Heart right ventricle (tissue), 16 donors: ENCODE measurements at places on chromosomes 11 and 22. TPM values are rescaled to one million over a fixed set of nuclear protein-coding genes. Genes with fewer than 3 reads are reported as not detected.
A peak's percentile ranks its signal among the peaks of the same experiment; 100 is the strongest.

DNA sequence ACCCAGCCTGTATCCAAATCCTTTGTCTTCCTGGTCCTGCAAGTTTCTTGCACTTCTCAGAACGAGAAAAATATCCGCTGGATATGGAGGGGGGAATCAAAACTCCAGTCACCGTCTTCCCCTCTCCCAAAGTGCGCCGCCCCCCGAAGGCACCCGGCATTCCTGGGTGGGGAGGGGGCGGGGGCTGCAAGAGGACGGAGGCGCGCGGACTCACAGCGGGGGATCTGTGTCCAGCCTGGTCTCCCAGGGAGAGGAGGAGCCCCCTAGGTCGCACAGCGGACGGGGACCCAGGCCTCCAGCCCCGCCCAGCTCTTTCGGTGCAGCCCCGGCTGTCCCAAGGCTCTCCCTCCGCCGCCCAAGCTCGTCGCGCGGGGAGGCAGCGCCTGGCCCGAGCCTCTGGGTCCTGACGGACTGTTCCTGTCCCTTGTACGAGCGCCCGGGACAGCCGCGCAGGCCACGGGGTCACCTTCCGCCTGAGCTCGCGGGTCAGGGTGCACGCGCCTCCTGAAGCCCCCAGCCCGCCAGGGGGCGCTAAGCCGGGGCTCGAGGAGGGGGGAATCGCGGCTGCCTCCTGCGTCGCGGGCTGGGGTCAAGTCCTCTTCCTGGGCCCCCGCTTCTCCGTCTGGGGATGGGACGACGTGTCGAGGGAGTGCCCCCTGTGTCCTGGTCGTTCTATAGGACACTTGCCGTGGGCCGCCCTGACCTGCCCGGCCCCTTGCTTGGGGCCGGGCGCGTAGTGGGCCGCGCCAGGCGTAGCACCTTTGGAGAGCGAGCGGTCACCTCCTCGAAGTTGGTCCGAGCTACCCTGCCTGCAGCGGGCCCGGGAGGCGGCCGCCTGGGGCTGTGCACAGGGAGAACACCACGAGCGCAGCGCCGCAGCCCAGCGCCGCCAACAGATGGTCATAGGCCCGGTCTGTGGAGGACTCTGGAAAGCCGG, 2.4 kb upstream of the WNT11 start:
- DNase-seq = peak; percentile 86

GRCh38 chr22:37309211-37310074, 27.1 kb downstream of the CYTH4 start:
- no peak for DNase-seq

DNA sequence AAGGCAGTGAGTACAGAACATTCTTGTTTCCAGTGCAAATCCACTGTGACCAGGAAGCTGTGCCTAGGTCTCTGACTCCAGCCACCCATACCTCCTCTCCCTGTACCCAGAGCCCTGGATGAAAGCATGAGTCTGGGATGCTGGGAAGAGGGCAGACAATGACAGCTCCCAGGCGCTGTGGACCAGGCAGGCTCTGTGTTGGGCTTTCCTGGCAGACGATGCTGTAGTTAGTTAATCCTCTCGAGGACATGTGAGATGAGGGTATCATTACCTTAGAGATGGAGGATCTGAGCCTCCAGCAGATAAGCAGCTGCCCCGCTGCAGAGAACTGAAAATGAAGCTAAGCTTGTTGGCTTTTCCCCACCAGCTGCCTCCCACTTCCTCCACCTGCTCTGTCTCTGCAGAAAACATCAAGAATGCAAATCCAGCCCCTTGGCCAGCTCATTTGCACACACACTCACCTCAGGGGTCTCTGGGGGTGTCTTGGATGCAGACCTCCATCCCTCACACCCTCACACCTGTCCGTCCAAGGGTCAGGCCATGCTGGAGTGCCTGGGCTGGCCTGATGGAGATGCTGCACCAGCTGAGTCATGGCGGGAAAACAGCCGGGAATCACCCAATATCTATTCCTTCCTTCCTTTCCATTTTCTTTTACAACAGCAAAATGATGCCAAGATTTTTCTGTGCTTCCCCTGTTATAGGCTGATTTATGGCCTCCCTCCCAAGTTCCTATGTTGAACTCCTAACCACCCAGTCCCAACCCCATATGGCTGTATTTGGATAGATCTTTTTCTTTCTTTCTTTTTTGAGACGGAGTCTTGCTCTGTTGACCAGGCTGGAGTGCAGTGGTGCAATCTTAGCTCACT, 94.9 kb upstream of the SEPTIN5 start:
- no peak for DNase-seq

DNA sequence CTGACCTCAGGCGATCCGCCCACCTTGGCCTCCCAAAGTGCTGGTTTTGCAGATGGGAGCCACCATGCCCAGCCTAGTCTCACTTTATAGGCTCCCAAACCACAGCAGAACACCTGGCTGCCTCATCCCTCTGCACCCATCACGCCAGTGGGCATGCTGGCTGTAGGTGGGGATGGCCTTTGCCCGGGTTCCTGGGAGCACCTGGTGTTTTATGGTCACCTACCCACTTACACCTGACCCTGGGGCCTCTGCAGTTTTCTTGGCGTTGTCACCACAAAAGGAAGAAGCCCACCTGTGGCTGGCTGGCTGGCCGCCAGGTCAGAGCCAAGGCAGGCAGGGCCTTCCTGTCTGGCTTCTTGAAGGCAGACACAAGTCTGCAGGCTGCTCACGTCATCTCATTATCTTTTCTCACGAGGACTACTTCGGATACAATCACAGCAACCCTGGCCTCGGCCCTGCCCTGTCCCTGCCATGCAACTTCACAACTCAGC, 8.2 kb downstream of the RRP7A start:
- DNase-seq = no peak

DNA sequence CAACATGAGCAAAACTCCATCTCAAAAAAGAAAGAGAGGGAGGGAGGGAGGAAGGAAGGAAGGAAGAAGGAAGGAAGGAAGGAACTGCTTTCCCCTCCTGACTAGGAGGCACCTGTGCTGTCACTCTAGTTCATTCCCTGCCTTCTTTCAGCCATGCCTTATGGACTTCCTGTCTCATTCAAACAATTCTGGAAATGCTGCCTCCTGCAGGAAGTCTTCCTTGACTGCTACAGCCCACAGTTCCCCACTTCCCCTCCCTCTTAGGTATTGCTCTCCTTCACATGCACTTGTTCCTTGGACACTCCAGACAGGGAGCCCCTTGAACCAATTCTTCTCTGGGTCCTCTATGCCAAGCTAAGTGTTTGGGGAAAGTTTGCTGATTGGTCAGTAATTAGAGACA, 31.6 kb upstream of the WNT11 start:
- DNase-seq = no peak

The MOV10L1 gene
- 0.16 TPM for total RNA-seq

The MS4A4A gene
- 4.5 TPM for total RNA-seq

GRCh38 chr22:45772743-45773142, 101.1 kb downstream of the ATXN10 start:
- DNase-seq = no peak

GRCh38 chr22:31615940-31616314, 46.1 kb downstream of the PISD start:
- no peak for DNase-seq

DNA sequence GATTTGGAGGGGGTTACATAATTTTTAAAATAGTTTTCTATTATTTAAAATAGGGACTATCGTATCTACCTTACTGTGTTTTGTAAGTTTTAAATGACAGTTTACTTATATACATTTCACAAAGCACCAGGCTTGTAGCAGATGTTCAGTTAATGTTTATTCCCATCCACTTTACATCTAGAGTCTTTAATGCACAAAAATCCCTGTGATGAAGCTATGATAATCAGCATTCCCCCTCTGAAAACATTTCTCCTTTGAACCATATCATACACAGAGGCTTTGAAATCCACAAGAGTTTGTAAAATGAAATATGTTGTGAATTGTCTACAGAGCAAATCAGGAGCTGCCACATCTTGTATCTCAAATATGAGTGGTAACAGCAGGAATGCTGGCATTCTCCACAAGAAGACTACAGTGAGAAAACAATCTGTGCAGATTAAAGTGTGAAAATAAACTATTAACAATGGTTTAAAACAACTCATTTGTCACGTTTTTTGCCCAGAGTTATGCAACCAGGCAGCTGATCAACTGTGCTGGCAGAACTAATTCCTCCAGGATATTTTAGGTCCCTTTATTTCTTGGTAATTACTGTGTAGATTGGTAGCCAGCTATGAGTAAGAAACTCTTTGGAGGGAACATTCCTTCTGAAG, 699.1 kb upstream of the ARHGAP42 start:
- peak; percentile 8 for DNase-seq

- DNase-seq = no peak
Measured at GRCh38 chr22:37020192-37020479, 594 bp downstream of the MPST start.

DNA sequence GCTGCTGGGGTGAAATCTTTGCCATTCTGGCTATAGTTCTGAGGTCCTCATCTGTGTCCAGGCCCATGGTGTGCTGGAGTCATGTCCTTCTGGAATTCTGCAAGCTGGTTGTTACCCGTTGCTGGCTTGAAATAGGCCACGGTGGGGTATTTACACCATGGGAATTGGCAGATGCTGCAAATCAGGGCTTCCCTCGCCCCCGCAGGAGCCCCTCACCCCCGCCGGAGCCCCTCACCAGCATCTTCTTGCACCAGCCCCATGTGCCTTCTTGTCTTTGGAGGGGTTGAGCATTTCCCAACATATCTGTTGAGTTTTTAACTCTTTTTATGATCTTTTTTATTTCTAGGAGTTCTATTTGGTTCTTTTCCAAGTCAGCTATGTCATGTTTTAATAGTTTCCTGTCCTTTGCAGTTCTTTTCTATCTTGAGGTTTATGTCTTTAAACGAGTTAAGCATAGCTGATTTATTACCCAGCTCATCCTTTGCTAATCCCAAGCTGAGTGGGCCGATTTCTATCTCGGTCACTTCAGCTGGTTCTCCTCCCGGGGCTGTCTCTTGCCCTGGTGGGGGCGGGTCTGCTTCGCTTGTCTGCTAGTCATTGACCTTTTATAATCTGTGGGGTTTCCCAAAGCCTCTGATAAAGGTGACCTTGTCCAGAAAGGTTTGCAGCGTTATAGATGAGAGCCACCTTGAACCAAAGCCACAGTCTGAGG, 17.6 kb downstream of the ANO1 start:
- no peak for DNase-seq

The SDHAF2 gene
- 34.9 TPM for total RNA-seq

The CTSD gene
- total RNA-seq = 501 TPM

DNA sequence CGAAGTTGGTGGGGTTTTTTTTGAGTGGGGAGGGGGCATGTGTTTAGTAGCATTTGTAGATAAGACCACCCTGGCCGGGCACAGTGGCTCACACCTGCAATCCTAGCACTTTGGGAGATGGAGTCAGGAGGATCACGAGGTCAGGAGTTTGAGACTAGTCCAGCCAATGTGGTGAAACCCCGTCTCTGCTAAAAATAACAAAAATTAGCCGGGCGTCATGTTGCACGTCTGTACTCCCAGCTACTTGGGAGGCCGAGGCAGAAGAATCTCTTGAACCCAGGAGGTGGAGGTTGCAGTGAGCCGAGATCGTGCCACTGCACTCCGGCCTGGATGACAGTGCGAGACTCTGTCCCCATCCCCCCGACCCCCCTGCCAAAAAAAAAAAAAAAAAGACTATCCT, 34.6 kb downstream of the CECR2 start:
- DNase-seq = no peak

The HBD gene
- 0.41 TPM for total RNA-seq

DNA sequence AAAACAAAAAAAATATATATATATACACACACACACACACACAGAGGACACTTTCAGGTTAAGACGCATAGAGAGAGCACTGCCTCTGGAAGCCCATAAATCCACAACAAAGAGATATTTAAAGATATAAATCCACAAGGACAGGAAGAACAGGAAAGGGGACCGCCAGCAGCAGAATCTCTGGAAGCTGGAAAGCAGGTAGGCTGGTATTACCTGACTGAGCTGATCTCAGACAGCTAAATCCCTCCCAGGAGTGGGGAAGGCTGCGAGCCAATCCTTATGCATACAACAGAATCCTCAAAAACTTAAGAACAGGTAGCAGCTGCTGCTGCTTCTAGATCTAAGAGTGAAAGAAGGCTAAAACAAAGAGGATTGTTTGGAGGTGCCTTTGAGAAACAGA, 1.8 kb upstream of the MCAT start:
- no peak for DNase-seq

- DNase-seq = no peak
Measured at GRCh38 chr11:6210274-6210955, 5.1 kb downstream of the C11orf42 start.

DNA sequence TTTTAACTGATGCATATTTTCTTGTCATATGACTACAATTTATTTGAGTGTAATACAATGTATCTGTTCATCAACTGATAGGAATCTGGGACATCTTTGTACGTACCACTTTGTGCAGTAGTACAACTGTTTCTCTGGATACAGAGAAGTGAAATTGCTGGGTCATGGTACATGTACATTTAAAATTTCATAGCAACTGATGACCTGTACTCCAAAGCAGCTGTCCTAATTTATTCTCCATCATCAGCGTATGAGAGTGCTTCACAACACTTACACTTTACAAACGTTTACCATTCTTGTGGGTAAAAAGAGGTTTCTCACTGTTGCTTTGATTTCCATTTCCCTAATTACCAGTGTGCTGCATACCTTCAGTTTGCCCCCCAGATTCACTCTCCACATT, 552.8 kb upstream of the CADM1 start:
- no peak for DNase-seq

DNA sequence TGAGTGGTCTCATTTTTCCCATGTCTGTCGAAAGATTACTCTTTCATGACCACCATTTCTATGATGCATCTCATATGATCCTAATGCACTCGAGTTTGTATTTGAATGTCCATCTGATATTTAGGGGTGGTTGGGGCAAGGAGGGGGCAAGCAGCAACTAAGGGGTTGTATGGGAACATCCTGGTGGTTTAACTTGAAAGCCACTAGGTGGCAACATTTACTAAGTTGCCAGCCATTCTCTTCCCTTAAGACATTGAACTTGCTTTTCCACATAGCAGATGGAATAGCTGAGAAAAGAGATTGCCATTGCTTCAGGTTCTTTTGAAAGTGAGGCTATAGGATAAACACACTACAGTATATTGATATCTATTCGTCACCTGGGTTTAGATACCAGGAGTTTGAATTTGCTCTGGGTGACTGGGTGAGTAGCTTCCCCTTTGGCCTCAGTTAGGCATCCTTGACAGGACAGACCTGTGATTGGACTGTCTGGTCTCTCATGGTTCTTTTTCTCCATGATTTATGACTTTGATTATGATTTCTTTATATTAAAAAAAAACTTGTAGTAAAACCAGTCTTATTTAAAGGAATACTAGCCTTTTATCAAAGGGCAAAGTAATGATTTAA, 32.4 kb downstream of the NF2 start:
- no peak for DNase-seq

- DNase-seq = no peak
Measured at GRCh38 chr22:44464000-44464399, 34.0 kb downstream of the RTL6 start.

The NNMT gene
- total RNA-seq = 19.0 TPM

The ACR gene
- total RNA-seq = not detected

The WBP2NL gene
- 0.81 TPM for total RNA-seq

The FAM181B gene
- total RNA-seq = not detected

The CDC42EP1 gene
- total RNA-seq = 13.5 TPM
